Activated T-helper 1 cell treated with anti-CD3 and anti-CD28 coated beads, Interleukin-2, amount 50 U/mL, for 16 hours (primary cell): ENCODE measurements at places on chromosomes 5 and 9.

DNA sequence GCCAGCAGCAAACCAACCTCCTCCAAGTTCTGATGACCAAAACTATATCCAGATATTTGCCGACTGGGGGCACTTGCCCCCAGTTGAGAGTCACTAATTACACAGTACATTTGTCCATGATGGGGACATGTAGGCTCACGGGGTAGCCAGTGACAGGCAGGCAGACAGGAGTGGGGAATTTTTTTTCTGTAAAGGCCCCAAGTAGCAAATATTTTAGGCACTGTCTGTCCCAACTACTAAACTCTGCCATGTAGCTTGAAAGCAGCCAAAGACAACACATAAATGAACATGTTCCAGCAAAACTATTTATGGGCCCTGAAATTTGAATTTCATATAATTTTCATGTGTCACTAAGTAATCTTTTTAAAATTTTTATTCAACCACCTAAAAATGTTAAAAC, 80.7 kb downstream of the GRIA1 start:
- no peak for DNase-seq

- no peak for DNase-seq
Observed at GRCh38 chr9:114616684-114617520, 5.8 kb downstream of the TMEM268 start.

DNA sequence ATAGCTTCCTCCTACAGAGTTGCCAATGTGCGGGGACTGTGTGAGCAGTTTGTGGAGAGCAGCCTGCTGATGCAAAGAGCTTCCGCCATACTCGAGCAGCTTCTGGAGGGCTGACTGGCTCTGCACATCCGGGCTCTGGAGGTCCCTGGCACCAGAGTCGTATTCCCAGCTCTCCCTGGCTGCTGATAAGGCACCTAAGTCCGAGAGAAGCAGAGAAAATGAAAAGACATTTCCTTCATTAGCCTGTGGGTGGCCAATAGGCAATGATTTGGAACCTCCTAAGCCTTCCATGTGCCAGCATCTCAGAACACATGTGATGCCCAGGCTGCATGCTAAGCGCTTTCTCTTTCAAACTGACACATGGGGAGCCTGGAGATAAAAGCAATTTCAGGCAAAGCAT, 94.3 kb downstream of the TSSK1B start:
- no peak for DNase-seq

DNA sequence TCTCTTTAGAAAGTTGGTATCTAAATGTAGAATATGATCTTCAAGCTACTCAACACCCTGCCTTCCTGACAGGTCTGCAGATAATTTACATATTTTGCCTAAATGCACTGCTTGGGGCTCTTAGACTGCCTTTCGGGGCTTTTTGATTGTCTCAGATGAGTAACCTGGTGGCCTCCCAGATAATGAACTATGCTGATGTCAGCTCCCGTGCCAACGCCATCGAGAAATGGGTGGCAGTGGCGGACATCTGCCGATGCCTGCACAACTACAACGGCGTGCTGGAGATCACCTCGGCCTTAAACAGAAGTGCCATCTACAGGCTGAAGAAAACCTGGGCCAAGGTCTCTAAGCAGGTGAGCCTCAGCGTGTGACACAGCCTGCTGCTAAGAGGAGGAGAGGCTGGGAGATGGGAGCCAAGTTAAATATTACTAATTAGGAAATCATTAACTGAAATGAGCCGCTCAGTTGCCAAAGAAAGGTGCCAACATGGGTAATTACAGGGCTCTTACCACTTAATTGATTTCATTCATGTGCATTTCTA, 20.8 kb upstream of the CKMT2 start:
- DNase-seq, result no peak
